Renal pelvis (tissue), 12 donors: ENCODE measurements at places on chromosomes 4 and X. TPM values are rescaled to one million over a fixed set of nuclear protein-coding genes. Genes with fewer than 3 reads are reported as not detected.
A peak's percentile ranks its signal among the peaks of the same experiment; 100 is the strongest.

GRCh38 chrX:109943092-109943739 lies 59.7 kb upstream of the TMEM164 start:
- DNase-seq: no peak

- DNase-seq: peak; percentile 71
Measured at GRCh38 chrX:40013266-40014195, 84.2 kb downstream of the BCOR start.

- peak; percentile 43 for DNase-seq
Measured at GRCh38 chr4:55363691-55364351, 17.8 kb downstream of the SRD5A3 start.

DNA sequence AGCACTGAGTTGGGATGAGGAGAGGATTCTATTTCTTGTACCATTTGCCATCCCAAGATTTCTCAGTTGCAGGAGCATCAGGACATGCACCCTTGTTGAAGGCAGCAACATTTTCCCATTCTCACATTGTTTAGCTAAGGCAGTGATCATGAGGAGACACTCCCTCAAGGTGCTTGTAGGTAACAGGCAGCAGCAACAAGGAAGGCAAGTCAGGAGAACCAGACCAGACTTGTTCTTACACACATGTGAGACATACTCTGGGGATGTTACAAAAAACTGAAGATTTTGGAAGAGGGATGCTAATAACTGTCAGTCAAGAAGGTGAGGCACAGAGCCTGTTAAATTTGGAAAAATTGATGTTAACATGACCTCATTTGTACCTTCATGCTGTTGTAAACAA lies 15.5 kb upstream of the HPGDS start:
- no peak for DNase-seq

DNA sequence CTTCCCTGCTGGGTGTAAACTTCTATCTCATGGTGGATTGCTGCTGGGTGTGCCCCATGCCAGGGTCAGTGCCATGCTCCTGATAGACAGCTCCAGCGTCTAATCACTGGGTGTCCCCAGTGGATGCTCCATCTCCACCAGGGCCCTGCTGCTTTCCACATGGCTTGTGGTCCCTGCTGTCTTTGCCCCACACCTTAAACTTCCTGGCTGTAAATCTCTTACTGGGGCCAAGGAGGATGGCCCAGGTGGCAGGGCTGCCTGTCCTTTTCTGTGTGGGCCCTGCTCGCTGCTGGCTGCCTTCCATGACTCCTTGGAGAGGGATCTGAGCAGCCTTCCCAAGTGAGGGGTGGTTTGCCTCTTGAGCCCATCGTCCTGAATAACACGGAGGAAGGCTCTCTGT lies 51.8 kb downstream of the RGS12 start:
- no peak for DNase-seq

GRCh38 chr4:24922416-24922815 lies 9.6 kb upstream of the CCDC149 start:
- DNase-seq: no peak

- peak; percentile 53 for DNase-seq
Measured at GRCh38 chr4:81913427-81913879, 441.7 kb upstream of the RASGEF1B start.

DNA sequence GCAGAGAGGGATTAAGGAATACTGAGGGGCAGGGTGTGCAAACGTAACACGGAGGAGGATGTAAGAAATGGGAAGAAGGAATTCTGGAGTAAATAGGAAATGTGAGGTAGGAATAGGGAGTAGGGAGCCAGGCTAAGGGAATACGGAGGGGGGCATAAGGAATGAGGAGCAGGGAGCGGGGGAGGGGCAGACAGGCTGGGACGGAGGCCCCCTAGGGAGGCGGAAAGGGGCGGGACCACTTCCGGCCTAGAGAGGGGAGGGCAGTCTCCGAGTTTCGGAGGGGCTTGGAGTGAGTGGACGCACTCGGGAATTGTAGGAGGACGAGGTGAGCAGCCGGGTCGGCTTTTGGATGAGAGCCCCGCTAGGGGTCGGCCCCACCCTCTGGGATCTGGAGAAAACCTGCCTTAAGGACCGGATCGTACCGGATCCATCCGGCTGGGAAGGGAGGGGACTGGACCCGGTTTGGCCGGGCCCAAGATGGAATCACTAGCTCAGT lies 612 bp downstream of the MAGED2 start:
- peak; percentile 79 for DNase-seq

- DNase-seq: no peak
Measured at GRCh38 chr4:165699055-165699454, 174.0 kb upstream of the TLL1 start.

GRCh38 chr4:156974264-156974663 lies 2.7 kb upstream of the PDGFC start:
- no peak for DNase-seq

- no peak for DNase-seq
Measured at GRCh38 chrX:130895299-130895698, 7.7 kb downstream of the ENOX2 start.

DNA sequence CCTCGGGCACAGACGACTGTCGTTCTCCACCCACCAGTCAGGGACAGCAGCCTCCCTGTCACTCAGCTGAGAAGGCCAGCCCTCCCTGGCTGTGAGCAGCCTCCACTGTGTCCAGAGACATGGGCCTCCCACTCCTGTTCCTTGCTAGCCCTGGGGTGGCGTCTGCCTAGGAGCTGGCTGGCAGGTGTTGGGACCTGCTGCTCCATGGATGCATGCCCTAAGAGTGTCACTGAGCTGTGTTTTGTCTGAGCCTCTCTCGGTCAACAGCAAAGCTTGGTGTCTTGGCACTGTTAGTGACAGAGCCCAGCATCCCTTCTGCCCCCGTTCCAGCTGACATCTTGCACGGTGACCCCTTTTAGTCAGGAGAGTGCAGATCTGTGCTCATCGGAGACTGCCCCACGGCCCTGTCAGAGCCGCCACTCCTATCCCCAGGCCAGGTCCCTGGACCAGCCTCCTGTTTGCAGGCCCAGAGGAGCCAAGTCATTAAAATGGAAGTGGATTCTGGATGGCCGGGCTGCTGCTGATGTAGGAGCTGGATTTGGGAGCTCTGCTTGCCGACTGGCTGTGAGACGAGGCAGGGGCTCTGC lies 7.9 kb upstream of the MSANTD1 start:
- DNase-seq: no peak

DNA sequence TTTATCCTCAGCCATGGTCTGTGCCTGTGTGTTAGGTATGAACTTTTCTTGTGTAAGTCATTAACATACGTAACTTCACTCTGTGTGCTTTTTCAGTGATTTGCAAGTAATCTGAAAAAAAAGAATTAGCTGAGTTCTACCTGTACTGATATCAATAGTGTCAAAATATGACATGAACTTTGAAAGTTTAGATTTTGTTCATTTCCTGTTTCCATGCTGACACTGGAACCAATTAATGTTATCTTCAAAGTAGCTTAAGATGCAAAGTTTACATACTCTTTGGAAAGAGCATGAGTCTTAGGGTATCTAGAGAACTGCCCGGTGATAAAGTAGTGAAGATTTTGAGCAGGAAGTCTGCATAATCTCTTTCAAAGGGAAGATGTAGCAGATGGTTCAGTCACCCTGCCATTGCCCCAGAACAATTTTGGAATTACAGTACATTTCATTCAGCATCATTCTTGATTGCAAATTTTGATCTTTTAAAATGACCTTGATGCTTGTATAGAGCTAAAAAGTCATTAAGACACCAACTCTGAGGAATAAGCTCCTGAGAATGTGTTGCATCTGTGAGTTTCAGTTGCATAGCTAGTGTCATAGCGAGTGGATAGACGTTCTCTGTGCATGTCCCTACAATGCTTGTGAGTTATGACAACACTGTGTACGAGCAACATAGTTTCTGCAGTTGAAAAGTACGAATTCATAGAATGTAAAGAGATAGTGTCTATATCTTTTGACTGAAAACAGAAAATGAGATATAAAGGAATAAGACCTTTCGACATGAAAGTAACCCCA lies 130.5 kb downstream of the PTTG2 start:
- no peak for DNase-seq

DNA sequence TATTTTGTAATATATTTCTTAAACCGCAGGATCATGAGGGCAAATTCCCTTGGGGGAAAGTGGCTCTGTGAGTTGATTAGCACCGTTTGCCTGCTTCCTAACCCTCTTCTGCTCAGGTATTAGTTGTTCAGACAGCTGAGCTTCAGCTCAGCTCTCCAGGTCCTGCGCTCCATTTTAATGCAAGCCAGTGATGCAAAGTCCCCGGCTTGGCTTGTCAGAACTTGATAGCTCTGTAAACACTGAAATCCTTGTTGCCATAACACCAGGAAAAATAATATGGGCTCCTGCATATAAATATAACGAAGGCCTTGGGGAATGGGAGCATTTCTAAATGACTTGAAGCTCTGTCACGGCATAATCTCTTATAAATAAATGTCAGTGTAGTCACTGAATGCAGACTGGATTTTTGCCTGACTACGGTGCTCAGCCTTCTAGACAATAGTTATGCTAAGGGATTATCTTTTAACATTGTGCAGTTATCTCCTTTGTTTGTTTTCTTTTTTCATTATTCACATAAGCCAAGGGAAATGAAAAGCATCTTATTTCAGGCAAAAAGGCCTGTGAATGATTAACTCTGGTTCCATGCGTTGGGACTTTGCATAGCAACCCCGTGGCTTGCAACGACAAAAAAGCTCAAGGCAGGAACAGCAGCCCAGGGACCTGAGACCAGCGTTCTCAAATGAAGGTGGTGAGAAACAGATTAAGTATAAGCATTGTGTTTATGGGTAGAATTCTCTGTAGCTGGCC lies 253.2 kb downstream of the SPRY1 start:
- peak; percentile 82 for DNase-seq

DNA sequence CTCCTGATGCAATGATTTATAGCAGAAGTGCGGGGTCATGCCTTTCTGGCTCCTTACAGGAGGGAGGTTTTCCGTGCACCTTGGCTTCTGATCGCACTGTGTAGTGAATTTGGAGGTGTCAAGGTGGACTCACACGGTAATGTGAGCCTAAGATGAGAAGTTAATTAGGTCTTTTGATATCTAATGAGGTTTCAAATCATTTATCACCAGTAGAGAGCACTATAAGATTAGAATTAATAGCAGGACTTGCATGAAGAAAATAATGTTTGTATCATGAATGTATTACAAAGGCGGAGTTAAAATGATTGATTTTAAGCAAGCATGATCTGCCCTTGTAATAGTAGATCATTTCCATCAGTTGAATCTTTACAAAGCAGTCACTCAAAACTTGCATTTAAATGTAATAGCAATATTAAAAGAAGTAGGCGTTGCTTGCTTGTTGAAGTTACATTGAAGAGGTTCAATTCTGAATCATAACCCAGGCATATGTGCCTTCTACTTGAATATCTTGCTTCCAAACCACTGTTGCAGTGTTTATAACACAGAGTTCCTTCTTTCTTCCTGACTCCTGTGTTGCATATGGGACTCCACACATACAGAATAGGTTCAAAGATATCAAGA lies 152.1 kb downstream of the FMR1NB start:
- no peak for DNase-seq

DNA sequence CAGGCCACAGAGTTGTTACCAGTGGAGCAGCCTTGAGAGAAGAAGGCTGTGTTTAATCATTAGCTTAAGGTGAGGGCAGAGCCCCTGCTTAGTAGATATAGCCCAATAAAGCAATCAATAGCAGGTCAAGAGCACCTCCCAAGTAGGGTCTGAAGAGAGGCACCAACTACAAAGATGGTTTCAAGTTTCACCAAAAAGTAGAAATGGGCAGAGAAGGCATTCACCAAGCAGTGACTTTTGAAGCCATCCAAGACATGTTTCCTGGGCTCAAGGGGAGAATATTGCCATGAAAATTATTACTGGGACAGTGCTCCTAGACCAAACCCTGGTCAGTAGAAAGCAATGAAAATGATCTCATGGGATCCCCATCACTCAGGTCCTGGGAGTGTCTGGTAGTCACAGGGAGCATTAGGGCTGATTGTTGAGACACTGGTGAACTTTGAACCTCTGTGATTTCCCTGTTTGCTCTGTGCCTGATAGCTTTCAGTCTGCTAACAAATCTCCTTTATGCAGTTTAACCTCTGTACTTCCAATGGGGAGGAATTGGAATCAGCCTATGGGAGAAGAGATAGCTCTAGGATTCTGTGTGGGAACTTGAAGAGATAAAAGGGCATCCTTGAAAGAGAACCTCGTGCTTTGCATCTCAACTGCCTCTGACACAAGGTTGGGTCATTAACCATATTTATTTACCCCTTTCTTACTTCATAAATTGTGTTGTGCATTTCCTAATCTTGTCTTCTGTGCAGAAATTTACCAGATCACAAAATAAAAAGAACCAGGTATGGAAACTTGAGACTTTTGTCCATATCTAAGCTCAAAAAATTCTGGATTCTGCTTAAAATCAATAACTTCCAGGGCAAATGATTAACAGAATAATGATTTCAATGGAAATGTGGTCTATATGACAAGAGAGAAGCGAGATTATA lies 9.3 kb upstream of the OTC start:
- no peak for DNase-seq

- DNase-seq: no peak
Measured at GRCh38 chr4:149791851-149792250, 23.8 kb downstream of the IQCM start.

GRCh38 chr4:23759066-23759465 lies 130.8 kb downstream of the PPARGC1A start:
- DNase-seq: no peak

GRCh38 chrX:40151211-40152172 lies 53.7 kb upstream of the BCOR start:
- DNase-seq: no peak

DNA sequence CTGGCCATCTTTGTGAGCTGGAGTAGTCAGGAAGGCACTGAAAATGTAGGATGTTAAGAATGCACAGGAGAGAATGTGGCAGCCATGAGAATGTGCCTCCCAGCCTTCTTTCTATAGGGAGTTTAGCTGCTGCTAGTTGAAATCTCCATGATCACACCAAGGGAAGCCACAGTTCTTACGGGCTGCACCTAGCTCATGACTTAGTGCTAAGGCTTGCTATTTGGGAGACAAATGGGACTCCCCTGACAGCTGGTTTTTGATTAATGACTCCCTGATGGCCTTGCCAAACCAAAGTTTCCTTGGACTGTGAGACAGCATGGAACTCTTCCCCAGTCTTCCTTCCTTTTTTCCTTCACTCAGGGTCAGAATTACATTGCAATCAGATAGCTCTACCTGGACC lies 9.2 kb downstream of the CTSO start:
- DNase-seq: no peak

The SMIM10L2A gene
- polyA plus RNA-seq: 11.3 TPM

The CENPVL1 gene
- 0.22 TPM for polyA plus RNA-seq

The UCP1 gene
- polyA plus RNA-seq: 0.15 TPM

The PLP1 gene
- polyA plus RNA-seq: 4.1 TPM

The PDLIM3 gene
- polyA plus RNA-seq: 4.7 TPM

The ACSL1 gene
- 46.8 TPM for polyA plus RNA-seq

The WAS gene
- 2.7 TPM for polyA plus RNA-seq

The PRR32 gene
- polyA plus RNA-seq: not detected

The CENPVL2 gene
- polyA plus RNA-seq: 0.22 TPM

The BST1 gene
- 13.8 TPM for polyA plus RNA-seq

The FABP2 gene
- 0.09 TPM for polyA plus RNA-seq

The CDX4 gene
- not detected for polyA plus RNA-seq

The ANK2 gene
- polyA plus RNA-seq: 70.2 TPM

The SPON2 gene
- 14.5 TPM for polyA plus RNA-seq

The COL4A6 gene
- polyA plus RNA-seq: 15.5 TPM

The XG gene
- polyA plus RNA-seq: 0.25 TPM

The ADH1A gene
- polyA plus RNA-seq: 2.3 TPM
